NCI-H1092 treated with DMSO at 0.1 percent for 48 hours (cell line): ENCODE measurements at places on chromosomes 5 and 9.

DNA sequence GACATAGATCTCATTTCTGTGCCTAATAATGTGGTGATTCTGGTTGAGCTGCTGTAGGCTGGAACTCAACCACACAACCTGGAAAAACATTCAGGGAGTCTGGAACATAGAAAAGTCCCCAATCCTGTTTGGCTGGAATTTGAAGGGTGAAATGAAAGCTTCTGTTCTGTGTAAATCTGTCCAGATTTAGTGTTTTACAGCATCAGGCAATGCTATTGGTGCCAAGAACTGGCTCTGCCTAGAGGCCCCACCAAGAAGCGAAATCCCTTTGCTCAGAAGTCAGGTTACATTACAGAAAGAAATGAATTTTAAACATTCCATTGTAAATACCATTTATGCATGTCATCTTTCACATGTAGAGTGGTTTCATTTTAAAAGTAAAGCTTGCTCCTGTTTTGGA lies 56.3 kb downstream of the TMEM174 start:
- no peak for DNase-seq

- DNase-seq: peak; percentile 98
These were observed 65.6 kb downstream of the COL5A1 start for GRCh38 chr9:134707031-134707680.

DNA sequence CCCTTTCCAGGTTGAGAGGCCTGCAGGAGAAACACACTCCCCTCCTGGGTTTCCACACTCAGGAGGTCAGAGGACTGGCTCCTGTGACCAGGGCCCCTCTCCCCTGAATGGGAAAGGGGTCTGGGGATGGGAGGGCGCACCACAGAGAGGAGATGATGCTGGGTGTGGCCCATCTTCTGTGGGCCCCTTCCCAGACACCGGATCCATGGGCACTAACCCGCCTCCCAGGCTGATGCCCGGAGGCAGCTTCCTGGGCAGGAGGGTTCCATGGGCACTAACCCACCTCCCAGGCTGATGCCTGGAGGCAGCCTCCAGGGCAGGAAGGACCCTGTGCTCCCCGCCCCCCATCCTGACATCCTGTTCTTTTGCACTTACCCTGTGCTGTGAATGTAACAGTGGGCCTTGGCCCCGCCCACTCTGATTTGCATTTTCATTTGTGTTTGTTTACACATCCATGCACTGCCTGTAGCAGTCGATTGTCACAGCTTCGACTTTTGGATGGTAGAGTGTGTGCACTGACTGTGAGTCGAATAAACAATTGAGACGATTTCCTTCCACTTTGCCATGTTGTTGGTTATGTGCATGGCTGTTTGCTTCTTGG lies 9.3 kb upstream of the DOLPP1 start:
- DNase-seq: no peak

DNA sequence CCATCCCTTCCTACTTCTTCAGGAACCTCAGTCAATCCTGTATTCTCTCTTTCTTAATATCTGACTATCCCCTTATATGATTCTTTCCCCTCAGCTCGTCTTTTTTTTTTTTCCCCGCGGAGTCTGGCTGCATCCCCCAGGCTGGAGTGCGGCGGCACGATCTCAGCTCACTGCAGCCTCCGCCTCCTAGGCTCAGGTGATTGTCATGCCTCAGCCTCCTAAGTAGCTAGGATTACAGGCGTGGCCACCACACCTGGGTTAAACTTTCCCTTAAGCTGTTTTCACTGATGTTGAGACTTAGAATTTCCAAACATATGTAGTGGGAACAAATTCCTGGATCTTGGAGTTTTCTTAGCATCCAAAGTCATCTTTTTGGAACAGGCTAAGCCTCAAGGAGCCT lies 13.3 kb upstream of the RUSC2 start:
- DNase-seq: no peak

- DNase-seq: no peak
These were observed 8.2 kb upstream of the SEMA5A start for GRCh38 chr5:9554122-9554521.

GRCh38 chr5:132498686-132499271 lies 8.2 kb upstream of the IRF1 start:
- DNase-seq: no peak

DNA sequence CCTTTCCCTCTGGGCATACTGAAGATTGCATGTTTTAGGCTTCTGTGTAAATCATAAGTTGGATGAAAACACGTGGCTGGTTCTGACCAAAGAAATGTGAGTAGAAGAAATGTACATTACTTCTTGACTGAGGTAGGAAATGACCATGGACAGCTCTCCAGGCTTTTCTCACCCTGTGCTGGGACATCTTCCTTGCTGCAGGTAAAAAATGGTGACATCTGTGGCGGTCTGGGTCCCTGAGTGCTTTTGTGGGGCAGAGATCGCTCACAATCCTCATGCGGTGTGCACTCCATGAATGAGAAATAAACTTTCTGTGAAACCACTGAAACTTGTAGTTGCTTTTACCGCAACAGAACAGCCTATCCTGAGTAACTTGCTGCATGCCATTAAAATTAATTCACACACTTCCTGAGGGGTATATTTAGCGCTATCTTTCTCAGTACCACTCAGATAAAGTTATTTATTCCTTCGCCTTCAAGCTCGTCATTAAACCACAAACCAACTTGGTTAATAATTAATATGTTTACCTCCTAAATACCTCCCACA lies 730.4 kb downstream of the EFNA5 start:
- DNase-seq: no peak

DNA sequence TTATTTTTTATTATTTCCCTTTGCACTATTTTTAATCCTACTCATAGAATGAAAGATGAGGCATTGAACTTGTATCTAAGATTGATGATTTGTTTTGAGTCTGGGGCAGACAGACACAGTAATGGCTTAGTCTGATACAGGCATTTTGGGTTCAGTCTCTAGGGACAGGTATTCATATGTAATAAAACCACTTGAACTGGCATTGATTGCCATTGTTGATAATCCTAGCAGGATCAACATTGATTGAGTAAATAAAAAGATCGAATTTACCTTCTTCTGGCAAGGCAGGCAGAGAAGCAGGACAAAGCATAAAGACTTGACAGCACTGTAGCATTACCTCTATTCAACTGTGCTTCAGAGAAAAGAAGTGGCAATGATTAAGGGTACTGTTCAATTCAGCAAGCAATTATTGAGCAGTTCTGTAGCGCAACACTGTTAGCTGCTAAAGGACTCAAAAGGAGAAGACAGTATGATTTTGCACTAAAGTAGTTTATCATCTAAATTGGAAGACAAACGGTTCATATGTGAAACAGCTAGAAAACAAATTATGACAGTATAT lies 144.4 kb downstream of the COMMD10 start:
- peak; percentile 4 for DNase-seq

GRCh38 chr9:8693464-8693863 lies 893.9 kb upstream of the DMAC1 start:
- no peak for DNase-seq

DNA sequence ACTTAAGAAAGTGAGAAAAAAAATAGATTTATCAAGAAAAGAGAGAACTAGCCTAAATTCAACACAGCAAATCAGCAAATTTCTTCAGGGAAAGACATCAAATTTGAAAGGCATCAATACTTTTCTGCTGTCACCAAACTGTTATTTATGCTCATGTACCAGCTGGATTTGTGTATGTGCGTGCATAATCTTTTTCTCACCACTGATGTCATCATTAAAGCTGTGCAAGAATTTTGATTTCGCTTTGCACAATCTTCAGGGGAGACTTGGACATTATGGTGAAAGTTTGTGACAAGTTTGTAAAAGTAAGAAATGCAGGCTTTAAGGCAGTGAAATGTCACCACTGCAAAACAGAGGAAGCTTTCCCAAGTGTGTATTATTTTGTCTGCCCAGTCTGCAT lies 215.4 kb downstream of the SLF1 start:
- DNase-seq: no peak

DNA sequence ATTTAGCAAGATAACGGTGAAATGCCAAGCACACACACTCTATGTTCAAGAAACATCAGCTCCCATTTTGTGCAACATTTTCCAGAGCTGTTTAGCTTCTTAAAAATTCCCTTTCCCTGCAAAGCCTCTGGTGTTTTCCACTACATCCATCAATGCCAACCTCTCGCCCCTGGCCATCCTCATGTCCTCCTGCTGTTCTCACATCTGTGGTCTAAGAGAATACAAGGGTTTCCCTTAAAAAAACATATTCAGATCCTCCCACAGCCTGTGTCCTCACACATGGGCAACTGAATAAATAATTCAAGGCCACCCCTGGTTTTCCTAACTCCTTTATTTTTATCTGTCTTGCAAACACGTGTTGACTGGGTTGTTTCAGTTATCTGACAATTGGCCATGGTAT lies 70.3 kb downstream of the PAPPA start:
- DNase-seq: no peak

DNA sequence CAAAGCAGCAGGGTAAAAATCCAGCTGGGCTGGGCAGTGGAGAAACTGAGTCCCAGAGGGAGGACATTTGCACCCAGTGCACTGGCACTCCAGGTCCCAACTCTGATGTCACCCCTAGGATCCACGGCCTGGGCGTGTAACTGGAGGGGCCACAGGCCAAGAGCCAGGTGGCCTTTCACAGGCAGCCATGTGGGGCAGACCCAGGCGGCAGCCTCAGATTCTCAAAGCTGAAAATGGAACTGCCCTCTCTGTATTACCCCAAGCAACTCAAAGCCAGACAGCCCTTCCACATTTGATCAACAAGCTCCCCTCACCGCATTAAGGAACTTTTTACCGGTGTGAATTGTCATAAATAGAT lies 46.7 kb downstream of the RASGEF1C start:
- no peak for DNase-seq
